ENCODE measurements at places on chromosomes 16 and 17.

DNA sequence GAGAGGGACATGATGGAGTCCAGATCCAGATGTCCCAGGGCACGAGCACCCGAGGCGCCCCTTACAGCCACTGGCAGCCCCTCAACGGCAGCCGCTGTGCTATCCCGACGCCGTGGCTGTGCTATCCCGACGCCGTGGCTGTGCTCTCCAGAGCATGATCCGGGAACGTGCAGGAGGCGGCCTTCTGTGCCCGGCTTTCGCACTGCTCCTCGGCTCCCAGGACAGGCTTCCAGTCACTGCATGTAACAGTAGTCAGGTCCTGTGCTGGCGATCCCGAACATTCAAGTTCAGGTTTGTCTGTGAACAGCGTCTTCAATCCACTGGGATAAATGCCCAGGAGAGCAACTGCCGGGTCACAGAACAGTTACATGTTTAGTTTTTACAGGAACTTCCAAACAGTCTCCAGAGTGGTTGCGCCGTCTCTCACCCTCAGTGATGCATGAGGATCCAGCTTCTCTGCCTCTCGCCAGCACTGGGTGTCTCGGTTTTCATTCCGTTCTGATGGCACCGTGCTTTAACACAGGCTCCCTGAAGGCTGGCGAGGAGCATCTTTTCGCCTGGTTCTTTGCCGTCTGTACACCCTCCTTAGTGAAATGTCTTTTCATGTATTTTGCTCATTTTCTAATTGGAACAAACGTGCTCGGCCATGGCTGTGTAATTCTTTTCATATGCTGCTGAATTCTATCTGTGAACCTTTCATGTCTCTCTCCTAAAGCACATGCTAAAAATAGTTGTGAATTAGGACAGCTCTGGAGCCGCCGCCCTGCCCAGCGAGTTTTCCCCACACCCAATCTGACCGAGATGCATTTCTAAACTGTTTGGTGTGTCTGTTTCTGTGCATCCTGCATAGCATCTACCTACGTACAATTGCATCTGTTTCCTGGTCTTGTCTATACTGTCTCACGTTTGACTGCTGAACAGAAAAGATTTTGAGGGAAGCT, 72.6 kb upstream of the METRNL start:
- DNase-seq: no peak

- no peak for DNase-seq
Measured at GRCh38 chr17:8755590-8756255, 2.6 kb downstream of the SPDYE4 start.

- no peak for DNase-seq
Measured at GRCh38 chr17:1930337-1930645, 94.8 kb downstream of the RTN4RL1 start.

DNA sequence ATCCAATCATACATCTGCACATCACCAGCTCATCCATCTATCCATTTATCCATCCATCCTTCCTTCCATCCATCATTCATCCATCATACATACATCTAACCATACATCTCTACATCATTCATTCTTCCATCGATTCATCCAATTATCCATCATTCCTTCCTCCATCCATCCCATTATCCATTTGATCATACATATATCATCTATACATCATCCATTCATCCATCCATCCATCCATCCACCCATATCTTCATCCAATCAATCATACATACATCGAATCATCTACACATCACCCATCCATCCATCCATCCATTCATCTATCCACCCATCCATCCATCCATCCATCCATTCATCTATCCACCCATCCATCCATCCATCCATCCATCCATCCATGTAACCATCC, 29.3 kb upstream of the STH start:
- DNase-seq: no peak

DNA sequence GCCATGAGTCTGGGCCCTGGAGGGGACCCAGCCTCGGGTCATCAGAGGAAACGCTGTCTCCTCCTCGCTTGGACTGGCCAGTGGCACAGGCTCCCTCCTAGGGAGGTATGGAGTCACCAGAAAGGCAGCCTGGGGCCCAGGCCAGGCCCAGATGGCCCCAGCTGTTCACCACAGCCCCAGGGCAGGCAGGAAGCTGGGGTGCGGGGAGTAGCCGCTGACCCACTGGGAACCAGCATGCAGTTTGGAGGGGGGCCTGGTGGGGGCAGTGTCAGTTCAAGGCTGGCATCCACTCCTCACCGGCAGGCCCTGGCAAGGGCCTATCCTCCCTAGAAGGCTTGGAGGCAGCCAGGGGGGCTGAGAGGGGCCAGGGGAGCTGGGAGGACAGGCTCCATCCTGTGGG, 48.8 kb downstream of the SDK2 start:
- peak; percentile 11 for DNase-seq
